ENCODE measurements at places on chromosomes 2 and 18. TPM values are rescaled to one million over a fixed set of nuclear protein-coding genes. Genes with fewer than 3 reads are reported as not detected.

PSMA8 gene
- total RNA-seq: 1.8 TPM

DDX18 gene
- total RNA-seq: 139 TPM

B3GNT7 gene
- total RNA-seq: 0.29 TPM

DNA sequence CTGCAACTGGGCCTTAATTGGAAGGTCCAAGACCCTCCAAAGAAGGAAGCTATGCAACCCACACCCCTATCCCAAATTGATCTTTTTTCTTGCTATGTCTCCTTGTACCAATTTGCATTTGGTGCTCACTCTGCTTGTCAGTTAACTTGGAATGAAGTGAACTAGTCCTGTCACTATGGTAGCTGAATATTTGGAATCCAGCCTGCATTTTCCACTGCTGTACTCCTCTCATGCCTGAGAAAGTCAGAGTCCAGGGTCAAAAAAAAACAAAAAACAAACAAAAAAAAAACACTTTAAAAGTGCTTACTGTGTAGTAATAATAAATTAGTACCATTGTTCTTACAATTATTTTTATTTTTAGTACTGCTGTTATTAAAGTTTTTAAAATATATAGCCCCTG, 462.8 kb upstream of the SLC8A1 start:
- DNase-seq: no peak

DNA sequence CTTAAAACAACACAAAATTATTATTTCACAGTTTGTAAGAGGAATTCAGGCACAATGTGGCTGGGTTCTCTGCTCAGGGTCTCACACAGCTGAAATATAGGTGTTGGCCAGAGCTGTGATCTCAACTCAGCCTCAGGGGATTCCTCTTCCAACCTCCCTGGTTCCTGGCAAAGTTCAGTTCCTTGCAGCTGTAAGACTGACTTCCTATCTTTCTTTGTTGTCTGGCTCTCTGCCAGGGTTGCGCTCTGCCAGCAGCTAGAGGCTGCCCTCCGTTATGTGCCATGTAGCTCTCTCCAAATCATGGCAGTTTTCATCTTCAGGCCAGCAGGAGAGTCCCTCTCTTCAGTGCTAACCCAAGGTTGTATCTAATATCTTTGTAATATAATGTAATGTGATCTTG, 272.5 kb upstream of the KCNJ3 start:
- no peak for DNase-seq

- no peak for DNase-seq
Observed at GRCh38 chr2:61450144-61450543, 20.7 kb downstream of the USP34 start.

DNA sequence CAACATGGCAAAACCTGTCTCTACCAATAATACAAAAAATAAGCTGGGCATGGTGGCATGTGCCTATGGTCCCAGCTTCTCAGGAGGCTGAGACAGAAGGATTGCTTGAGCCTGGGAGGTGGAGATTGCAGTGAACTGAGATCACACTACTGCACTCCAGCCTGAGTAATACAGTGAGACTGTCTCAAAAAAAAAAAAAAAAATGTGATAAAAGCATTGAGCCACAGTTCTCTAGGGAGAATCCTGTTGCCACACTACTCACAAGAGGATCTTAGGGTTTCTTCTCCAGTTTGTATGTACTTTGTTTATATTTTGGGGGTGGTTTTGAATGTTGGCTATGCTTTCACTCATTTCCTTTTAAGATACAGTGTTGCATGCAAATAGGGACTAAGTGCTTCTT, 62.0 kb downstream of the TMEM185B start:
- DNase-seq: no peak

DNA sequence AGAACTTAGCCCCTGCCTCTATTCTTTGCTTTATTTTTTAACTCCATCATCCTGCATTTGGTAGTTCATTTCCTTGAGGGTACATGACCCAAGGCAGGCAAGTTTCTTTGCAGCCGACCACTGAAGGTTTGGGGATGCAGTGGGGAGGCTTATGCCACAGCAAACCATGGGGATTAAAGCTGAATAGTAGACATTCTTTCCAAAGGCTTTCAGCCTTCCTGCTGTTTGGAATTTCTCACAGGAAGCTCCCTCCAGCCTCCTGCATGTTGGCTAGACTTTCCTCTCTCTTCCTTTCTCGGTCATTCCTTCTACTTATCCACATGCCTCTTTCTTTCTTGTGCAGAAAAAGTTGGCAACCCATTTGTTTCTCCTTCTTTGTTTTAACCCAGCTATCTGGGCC, 77.3 kb downstream of the SOCS6 start:
- DNase-seq: no peak

DNA sequence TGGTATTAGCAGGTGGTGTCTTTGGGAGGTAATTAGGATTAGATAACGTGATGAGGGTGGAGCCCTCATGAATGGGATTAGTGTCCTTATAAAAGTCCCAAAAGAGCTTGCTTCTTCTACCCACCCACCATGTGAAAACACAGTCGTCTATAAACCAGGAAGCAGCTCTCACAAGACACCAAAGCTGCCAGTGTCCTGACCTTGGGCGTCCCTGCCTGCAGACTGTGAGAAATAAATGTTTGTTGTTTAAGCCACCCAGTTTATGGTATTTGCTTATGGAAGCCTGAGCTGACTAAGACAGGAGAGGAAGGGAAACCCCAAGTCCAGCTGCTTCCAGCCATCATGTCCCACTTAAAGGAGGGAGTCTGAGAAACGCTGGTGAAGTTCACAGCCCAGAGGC, 13.6 kb downstream of the ADI1 start:
- DNase-seq: no peak

GRCh38 chr18:45589356-45590035, 25.8 kb upstream of the SLC14A2 start:
- no peak for DNase-seq

- no peak for DNase-seq
Observed at GRCh38 chr2:28080911-28081310, 190.4 kb downstream of the BABAM2 start.

- no peak for DNase-seq
Observed at GRCh38 chr2:101509499-101510284, 34.8 kb upstream of the RFX8 start.

- no peak for DNase-seq
Observed at GRCh38 chr2:127516041-127516762, 10.1 kb downstream of the IWS1 start.

Data from activated CD8-positive, alpha-beta T cell treated with anti-CD3 and anti-CD28 coated beads for 36 hours (primary cell).